ENCODE measurements at places on chromosomes 2 and 18. TPM values are rescaled to one million over a fixed set of nuclear protein-coding genes. Genes with fewer than 3 reads are reported as not detected.

Gene CRYGD
- total RNA-seq, result not detected

Gene CD8B2
- total RNA-seq, result not detected

Gene RIT2
- not detected for total RNA-seq

Gene LRP1B
- total RNA-seq, result 0.50 TPM
